ENCODE measurements at places on chromosomes 4 and X.

DNA sequence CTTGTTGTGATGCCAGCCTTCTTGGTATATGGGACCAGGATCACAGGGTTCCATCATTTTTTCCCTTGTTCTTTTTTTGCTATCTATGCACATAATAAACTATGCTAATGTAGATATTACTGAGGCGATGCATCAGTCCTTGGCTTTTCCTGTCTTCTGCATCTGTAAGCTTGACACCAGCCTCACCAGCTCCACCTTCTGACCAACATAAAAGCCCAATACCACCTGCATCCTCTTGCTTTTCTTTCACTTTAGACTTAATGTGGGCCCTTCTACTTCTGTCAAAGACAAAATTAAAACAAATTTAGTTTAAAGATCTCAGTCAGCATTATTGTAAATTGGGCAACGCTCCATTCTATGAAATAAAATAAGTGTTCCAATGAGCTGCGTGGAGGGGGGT lies 1718.8 kb upstream of the PCDH10 start:
- no peak for DNase-seq

GRCh38 chr4:61489927-61490326 lies 289.8 kb downstream of the ADGRL3 start:
- DNase-seq = no peak

GRCh38 chr4:54041100-54041499 lies 23.3 kb downstream of the CHIC2 start:
- no peak for DNase-seq

DNA sequence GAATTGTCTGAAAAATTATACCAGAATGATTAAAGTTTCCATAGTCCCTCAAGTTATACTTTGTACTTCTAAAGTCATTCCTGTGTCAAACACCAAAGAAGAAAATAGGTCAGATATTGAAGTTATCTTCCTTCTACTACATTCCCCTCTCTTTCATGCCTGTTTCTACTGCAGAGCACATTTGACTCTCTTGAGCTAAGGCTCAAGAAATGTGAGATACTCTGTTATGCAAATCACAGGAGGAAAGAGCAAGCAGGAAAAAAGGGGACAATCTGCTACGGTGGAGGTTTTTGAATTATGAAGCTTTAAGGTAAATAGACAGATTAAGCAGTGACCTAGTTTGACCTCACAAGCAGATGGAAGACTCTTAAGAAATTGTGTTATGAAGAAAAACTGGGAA lies 198.9 kb upstream of the LDB2 start:
- DNase-seq = no peak

DNA sequence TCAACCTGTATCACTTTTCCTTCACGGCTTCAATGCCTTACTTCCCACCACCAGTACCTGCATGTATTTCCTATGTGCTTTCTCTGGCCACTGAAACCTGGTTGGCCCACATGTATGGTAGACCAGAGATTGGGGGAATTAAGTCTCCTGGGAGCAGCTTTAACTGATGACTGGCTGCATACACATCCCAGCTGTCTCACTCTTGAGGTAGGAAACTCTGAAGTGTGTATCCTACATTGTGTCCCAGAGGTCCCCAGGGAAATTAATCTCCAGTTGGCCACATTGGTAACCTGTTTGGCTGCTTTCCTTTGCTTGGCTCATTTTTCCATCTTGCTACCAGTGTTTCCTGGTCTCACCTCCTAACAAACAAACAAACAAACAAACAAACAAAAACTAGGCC lies 124.4 kb downstream of the ZNF827 start:
- DNase-seq = no peak

GRCh38 chrX:108304210-108304609 lies 134.0 kb downstream of the COL4A6 start:
- no peak for DNase-seq

DNA sequence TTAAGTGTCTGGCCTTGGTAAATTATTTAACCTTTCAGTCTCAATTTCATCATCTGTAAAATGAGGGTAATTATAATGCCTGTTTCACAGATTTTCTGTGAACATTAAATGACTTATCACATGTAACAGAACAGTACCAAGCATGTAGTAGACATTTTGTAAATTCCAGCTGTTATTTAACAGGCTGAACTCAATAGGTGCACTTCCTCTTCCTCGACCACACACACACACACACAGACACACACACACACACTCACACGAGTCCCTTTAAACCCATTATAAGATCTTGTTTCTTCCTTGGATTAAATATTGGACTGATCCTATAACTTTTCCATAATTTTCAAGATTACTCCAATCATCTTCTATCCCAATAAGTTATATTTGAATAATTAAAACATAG lies 53.4 kb upstream of the COL25A1 start:
- DNase-seq = no peak

GRCh38 chr4:173243321-173243720 lies 74.7 kb downstream of the GALNT7 start:
- DNase-seq = no peak

- no peak for DNase-seq
These were observed 149.4 kb downstream of the KDR start for GRCh38 chr4:54976031-54976430.

- DNase-seq = no peak
These were observed 147.0 kb downstream of the CCSER1 start for GRCh38 chr4:90274175-90274574.

DNA sequence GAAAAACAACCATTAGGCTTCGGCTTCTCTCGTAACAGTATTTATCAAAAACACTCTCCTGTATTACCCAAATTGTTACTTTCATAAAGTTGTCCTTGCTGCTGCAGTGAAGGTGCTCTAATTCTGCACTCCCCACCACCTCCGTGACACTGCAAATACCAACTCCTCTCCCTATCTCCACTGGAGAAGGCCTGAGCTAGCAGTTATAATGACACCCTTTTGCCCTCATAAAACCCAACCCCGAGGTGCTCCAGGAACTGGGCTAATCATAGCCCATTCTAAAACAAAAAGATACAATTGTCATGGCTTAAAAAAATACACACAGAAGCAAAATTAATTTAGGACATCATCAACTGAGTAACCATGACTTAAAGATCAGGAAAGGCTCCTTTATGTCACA lies 59.2 kb downstream of the MAP7D2 start:
- DNase-seq = no peak

DNA sequence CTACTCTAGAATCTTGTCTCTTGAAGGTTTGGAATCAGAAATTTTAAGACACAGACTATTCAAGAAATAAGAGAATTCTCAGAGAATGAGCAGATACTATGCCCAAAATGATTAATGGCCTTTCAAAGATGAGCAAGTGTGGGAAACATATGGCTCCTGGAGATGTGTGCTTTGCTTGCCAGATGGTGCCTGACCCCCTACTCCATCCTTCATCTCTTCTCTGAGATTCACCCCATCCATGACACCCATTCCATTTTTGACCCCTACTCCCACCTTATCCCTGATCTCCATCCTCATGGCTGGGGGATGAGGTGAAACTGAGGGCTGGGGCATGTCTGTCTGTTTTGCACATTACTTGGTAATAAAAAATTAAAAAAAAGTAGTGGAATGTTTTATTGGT lies 75.5 kb downstream of the GPC3 start:
- DNase-seq = no peak

- no peak for DNase-seq
These were observed 60.9 kb downstream of the ANAPC4 start for GRCh38 chr4:25437926-25438325.

DNA sequence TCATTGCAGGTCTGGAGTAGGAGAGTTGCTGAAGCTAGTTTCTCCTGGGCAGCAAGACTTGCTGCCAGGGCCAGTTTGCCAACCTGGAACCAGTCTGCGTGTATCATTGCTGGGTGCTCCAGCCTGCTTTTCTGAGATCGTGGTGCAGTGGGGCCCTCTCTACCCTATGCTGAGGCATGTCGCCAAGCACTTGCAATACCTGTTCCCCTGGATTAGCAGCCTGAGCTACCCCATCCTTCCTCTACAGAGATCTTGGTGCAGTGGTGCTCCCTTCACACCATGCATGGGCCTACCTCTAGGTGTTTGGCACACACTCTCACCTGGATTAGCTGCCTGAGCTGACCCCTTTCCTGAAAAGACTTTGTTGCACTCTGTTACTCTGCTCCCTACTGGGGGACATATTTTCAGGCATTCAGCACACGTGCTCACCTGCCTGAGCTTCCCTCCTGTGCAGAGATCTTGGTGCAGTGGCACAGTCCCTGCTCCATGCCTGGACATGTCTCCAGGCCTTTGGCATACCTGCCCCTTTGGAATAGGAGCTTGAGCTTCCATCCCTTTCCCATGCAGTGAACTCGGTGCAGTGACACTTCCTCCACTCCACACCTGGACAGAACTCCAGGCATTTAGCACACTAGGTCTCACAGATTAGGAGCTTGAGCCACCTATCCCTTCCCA lies 133.7 kb upstream of the CXCL13 start:
- DNase-seq = no peak

GRCh38 chr4:15894921-15895916 lies 43.3 kb downstream of the FGFBP1 start:
- DNase-seq = no peak

GRCh38 chrX:38651625-38652601 lies 90.6 kb downstream of the TSPAN7 start:
- DNase-seq = no peak

GRCh38 chr4:61517144-61517543 lies 317.0 kb downstream of the ADGRL3 start:
- DNase-seq = no peak

GRCh38 chr4:99185581-99185980 lies 33.5 kb downstream of the ADH6 start:
- DNase-seq = no peak

DNA sequence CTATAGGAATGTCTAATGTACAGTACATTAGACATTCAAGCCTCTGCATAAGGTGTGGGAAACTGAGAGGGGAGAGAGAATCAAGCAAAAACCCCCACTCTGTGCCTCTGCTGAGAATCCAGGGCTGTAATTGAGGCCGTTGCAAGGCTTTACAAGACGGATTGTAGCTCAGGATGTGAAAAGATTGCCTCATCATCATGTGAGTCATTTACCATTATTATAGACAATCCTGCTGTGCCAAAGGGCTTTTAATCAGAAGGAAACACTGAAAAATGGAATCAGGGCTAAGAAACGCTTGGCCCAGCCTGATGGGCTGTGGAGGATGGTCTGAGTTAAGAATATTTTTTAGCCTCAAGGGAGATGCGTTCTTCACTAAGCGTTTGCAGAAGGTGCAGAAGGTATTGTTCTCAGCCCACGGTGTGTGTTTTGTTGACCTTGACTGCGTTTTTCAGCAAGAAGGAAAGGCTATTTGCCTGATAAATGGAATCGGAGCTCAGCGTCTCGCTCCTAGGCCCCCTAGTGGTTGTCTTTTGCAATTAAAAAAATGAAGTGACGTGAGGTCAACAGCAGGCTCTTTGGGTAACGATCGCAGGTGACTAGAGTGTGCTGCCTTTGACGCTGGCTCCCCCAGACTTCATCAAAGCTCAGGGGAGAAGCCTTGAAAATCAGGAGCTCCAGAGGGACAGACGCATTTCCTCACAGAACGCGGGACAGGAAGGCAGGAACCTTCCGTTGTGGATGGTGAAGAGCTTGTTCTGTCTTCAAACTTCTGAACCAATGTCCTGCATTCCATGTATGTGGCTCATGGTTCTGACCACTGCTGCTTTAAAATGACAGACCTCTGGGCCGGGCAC lies 18.1 kb upstream of the CHRNA9 start:
- peak; percentile 78 for DNase-seq

DNA sequence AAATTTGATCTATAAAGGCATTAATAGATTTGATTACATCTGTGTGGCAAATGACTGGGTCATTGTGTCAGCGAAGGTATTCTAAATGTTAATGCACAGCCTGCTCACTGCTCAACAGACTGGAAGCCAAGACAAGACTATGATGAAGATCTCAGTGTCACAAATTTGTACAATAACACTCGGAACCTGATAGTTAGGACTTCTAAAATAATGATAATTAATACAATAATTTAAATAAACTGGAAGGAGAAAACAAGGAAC lies 217.4 kb downstream of the CENPC start:
- no peak for DNase-seq

GRCh38 chrX:124194199-124194598 lies 138.3 kb upstream of the TEX13D start:
- DNase-seq = no peak

DNA sequence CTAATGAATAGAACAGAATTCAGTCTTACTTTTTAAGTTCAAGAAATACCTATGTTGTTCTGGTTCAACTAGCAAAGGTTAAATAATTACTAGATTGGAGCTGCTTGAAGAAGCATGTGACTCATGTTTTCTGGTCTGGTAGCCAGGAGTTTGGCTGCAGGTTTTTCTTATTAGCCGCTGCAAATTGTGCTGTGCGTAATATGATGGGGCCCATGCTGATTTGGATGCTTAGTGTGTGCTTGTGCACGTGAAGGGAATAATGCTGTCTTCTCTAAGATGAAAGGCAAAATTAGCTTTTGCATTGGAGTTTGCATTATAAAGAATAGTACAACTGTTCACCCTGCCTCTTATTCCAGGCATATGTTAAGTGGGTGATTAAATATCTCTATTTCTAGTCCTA lies 219.6 kb downstream of the SNCA start:
- no peak for DNase-seq

DNA sequence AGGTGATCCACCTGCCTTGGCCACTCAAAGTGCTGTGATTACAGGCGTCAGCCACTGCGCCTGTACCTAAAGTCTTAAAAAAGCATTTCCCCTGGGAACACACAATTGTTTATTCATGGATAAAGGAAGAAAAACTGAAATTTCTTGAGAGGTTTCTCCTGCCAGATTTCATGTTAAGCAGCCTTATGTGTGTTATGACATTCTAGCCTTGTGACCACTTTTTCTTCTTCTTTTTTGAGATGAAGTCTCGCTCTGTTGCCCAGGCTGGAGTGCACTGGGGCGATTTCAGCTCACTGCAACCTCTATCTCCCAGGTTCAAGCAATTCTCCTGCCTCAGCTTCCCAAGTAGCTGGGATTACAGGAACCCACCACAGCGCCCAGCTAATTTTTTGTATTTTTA lies 57.8 kb upstream of the PLAC8 start:
- no peak for DNase-seq

Data from CD4-positive, alpha-beta memory T cell (primary cell).